ENCODE measurements at places on chromosomes 1 and 21.

- no peak for DNase-seq
Observed at GRCh38 chr1:110956586-110956985, 7.1 kb downstream of the LRIF1 start.

GRCh38 chr1:204959374-204959773 lies 83.6 kb upstream of the CNTN2 start:
- no peak for DNase-seq

DNA sequence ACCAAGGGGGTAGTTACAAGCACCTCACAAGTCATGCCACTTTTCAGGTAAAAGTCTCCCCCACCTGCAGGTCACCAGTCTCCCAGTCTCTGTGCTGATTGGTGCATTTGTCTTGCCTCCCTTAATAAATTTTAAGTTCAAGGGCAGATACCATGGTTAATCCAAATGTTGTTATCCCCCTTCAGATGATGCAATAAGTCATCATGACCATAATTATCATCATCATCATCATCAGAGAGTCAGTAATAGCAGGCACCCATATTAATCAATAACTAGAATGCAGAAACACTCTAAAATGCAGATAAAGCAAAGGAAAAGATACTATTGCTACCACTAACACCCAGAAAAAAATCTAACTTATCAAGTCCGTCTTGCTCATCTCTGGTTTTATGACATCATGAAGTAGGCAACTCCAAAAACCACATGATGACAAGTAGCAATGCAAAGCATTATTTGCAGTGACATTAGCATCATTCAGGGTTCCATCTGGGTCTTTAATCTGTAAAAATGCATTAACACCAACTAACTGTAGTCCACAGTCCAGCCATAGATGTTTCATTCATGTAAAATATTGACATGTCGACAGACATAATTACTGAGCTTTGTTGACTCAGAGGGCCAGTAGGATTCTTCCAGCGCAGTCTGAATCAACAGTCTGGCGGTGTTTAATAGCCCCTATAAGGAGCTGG lies 492.0 kb upstream of the RUNX1 start:
- DNase-seq: no peak

DNA sequence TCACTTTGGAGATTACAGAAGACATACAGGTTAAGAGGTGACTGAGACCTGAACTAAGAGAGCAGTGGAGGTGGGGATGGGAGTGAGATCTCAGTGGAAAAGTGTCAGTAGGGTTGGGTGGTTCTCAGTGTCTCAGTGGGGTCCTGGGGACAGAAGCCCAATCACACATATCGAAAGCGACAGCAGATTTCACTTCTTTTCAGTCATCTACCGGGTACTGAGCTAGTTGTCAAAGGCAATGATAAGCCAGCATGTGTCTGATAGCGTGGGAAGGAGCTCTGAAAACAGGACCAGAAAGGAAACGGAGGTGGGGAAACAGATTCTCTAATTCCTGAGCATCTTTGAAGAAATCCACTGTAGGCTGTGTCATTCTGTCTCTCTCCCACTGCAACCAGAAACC lies 59.5 kb downstream of the RHOU start:
- no peak for DNase-seq

- DNase-seq: no peak
Observed at GRCh38 chr21:31612894-31613785, 46.4 kb upstream of the SOD1 start.

- peak; percentile 54 for DNase-seq
Observed at GRCh38 chr1:12615865-12616708, 1.9 kb downstream of the DHRS3 start.

DNA sequence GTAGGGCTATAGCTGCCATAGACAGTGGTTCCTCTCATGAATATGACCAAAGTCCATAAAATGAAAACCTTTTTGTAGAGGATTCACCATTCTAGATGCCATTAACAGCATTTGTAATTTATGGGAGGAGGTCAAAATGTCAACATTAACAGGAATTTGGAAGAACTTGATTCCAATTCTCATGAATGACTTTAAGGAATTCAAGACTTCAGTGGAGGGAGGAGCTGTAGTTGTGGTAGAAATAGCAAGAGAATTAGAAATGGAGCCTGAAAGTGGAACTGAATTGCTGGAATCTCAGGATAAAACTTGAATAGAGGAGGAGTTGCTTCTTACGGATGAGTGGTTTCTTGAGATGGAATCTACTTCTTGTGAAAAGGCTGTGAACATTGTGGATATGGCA lies 65.4 kb upstream of the ESRRG start:
- no peak for DNase-seq

- DNase-seq: no peak
Observed at GRCh38 chr1:167345386-167345733, 124.7 kb downstream of the POU2F1 start.

GRCh38 chr1:185112356-185112755 lies 44.4 kb downstream of the TRMT1L start:
- DNase-seq: no peak

- no peak for DNase-seq
Observed at GRCh38 chr1:178055779-178056471, 38.0 kb upstream of the RASAL2 start.

- peak; percentile 91 for DNase-seq
Observed at GRCh38 chr1:236064674-236065508, at the start of gene NID1. Gene NID1 (minus strand): TSS chr1:236065090. CDS start chr1:236065079, 11 bp downstream.

DNA sequence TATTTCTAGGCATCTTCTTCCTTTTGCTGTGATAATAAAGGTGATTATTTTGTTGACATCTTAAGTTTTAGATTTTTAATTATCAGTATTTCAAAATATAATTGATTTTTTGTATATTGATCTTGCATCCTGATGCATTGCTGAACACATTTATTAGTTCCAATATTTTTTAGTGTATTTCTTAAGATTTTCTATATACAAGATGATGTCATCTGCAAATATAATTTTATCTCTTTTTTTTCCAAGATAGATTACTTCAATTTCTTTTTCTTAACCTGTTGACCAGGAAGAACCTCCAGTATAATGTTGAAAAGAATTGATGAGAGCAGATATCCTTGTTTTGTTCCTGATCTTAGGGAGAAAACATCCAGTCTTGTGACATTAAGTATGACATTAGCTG lies 54.8 kb upstream of the LRRN2 start:
- no peak for DNase-seq

DNA sequence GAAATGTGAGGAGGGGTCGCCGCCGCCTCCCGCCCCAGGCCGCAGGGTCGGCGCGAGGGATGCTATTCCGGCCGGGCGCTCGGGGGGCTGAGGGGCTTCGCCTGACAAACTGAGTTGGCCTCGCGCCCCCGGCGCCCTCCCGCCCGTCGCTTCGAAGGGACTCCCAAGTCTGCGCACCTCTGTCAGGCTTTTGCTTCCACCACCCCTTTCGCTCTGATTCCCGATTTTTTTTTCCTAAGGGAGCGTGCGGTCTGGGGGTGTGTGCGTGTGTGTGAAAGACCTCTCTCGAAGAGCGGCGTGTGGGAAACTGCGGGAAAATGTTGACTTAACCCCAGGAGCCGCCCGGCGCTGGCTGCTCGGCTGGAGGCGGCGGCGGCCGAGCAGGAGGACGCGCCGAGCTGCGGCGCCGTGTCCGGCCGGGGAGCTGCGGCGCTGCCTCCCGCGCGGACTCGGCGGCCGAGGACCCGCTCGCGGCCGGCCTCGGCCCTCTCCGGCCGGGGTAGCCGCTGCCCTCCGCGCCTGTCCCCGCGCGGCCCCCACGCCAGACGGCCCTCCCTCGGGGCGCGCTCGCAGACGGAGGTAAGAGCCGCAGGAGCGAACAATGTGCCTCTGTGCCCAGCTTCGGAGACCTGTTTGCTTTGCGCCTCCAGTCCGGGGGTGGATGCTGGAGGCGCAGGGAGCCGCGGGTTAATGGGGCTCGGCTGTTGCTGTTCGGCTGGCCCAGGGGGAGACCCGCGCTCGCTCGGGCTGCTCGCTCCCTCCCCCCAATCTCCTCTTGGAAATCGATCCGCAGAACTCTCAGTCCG lies 1.1 kb downstream of the ADGRL2 start:
- peak; percentile 35 for DNase-seq

GRCh38 chr1:210499956-210500355 lies 171.3 kb downstream of the HHAT start:
- DNase-seq: no peak

GRCh38 chr1:7469255-7469938 lies 301.7 kb upstream of the VAMP3 start:
- DNase-seq: peak; percentile 64

GRCh38 chr1:167409183-167409582 lies 109.1 kb downstream of the CD247 start:
- no peak for DNase-seq

- peak; percentile 64 for DNase-seq
Observed at GRCh38 chr1:33094971-33095604, 14.1 kb downstream of the AZIN2 start.

DNA sequence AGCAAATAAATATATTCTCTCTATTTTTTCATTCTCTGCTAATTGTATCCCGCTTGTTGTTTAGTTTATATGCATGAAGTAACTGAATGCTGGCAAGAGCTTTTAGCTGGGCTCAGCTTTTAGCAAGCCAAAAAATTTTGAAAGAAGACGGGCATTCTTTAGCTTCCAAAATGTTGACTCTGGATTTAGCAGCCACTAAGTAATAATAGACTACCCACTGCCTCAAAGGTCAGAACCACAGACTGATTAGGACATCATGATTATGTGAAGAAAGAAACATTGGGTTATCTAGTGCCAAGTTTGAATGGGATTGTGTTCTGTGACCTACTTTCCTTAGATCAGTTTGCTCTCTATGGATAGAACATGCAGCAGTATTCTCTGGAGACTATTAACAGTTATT lies 80.3 kb upstream of the DPH5 start:
- no peak for DNase-seq

- DNase-seq: no peak
Observed at GRCh38 chr1:207745839-207746767, 5.8 kb upstream of the CD46 start.

DNA sequence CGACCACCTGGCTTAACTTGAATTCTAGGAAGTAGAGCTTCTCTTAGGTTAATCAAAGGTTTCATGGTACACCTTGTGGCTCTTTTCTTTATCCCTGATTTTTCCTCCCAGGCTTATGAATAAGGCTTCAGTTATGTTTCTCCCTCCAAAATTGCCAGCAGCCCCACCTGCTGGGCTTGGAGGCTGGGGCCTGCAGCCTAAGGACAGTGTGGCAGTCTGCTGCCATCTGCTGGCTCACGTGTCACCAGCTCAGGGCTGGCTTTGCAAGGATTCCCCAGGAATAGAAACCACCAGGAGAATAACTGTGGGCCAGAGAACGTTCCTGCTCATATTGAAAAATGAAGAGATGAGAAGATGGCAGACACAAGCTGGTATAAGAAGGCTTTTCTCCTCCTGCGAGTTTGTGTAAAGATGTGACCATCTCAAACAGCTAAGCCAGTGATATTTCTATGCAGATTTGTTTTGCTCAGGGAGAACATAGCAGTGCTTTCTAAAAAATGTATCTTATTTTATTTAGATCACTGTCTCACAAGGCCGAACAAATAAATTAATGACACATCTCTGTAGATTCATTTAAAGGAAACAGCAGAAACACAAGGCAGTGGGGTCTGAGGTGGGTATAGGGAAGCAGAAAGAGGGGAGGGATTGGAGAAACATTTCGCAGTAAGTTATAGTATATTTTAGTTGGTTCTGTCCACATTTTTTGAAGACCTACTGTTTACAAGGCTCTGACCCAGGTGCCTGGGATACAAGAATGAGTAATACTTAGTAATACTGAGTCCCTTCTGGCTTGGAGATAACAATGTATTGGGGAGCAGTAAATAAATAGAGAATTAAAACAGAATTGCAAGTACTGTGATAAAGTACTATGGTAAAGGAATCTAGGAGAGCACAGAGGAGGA lies 291.1 kb upstream of the SGIP1 start:
- peak; percentile 84 for DNase-seq

DNA sequence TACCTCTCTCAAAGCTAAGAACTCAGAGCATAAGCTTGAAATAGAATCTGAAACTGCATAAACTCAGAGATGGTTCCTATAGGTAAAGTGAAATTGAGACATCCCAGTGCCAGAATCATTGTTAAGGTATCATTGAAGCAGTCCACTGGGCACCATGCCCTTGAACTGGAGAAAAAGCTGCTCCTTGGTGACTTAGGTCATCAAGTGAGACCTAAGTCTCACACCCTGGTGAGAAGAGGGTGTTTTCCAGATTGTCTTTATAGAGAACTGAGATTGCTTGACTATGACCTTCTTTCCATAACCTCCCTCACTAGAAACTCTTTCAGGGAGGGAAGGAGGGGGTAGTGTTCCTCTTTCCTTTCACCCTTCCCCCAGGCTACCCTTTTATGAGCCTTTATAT lies 9.4 kb upstream of the ATP6V1G3 start:
- no peak for DNase-seq

GRCh38 chr1:224433041-224433691 lies 1.4 kb downstream of the WDR26 start:
- DNase-seq: no peak

DNA sequence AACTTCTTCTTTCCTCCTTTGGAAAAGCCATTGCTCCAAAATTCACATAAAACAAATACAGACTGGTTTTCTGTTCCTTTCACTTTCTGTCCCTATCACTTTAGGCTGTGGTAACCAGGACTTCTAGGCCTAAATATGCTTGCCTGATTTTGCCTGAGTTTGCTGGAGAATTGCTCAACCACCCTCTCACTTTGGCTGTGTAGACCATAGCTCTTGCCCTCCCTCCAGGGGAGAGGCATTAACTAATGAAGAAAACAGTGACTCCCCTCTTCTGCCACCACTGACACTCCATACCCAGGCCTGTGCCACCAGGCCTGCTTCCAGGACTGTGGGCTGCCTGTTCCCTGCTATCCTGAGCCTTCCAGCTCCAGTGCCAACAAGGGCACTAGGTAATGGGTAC lies 163.5 kb downstream of the TOMM20 start:
- no peak for DNase-seq

GRCh38 chr1:207627496-207627895 lies 17.4 kb upstream of the CR1L start:
- DNase-seq: no peak

DNA sequence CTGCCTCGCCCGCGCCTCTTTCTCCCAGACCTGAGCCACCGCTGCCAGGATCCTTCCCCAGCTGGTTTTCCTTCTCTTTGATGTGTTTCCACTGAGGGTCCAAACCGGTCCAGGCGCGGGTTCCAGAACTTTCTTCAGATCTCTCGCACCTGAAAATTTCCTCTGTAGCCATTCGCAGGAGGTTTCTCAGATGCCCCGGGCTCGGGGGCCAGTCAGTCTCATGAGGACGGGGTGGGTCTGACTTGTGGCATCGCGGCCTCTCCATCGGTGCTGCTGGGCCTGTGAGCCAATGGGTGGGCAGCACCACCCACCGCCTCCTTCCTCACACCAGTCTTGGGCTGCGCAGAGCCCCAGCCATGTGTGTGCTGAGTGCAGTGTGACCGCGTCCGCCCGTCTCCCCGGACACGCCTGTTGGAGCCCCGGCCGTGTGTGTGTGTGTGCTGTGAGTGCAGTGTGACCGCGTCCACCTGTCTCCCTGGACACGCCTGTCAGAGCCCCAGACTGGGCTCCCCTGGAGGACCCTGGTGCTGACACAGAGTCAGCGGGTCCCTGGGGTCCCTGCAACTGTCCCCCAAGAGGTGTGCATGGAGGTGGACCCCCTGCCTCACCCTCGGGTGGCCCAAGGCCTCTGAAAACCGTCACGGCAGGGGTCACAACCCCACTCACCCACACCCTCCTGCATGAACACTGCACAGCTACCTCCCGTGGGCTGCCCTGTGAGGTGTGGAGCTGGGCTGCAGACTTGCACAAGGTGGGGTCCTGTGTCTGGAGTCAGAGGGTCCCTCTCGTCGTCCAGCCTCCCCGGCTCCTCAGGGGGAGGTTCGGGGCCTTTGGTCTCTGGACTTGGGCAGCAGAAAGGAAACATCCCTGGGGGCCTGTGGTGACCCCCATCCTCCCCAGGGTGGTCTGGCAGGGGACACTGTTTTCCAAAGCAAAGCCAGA lies 20.2 kb downstream of the COL18A1 start:
- no peak for DNase-seq

- DNase-seq: no peak
Observed at GRCh38 chr1:94947437-94947836, 20.5 kb upstream of the CNN3 start.
